ENCODE measurements at places on chromosomes 2 and 18.

DNA sequence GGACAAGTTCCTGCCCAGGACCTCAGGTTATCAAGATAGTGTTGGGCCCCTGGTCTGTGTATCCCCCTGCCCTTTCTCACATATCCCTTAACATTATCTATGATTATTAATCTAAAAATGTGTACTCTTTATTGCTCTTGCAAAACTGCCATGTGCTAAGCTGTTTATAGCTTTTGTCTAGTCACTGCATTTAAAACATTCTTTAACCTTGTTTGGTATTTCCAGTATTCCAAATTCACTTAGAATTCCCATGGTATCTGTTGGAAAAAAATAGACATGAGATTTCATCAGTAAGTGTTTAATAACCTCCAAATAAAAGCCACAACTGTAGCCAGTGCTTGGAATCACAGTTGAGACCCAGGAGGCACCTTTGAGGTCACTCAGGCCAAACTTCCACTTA is 16.2 kb upstream of the GLS start:
- no peak for DNase-seq

DNA sequence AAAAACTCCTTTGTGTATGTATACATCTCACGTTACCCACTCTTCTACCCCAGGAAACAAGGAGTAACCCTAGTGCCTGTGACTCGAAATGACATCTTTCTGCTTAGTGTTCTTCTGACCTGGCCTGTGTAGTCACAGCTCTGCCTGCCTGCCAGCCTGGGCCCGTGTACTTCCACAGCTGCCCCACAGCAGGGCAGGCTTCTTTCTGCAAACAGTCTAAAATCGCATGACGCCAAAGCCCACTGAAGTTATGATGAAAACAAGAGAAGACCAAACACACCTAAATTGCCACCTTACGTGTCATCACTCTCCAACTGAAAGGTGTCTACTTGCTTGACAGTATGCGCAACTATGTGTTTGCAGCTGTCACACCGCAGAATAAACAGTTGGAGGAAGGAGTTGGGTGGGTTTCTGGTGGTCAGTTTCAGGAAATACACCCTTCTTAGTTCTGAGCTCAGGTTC is 1.5 kb downstream of the GAREM1 start:
- no peak for DNase-seq

- no peak for DNase-seq
Observed at GRCh38 chr2:39893616-39894015, 114.6 kb upstream of the THUMPD2 start.

DNA sequence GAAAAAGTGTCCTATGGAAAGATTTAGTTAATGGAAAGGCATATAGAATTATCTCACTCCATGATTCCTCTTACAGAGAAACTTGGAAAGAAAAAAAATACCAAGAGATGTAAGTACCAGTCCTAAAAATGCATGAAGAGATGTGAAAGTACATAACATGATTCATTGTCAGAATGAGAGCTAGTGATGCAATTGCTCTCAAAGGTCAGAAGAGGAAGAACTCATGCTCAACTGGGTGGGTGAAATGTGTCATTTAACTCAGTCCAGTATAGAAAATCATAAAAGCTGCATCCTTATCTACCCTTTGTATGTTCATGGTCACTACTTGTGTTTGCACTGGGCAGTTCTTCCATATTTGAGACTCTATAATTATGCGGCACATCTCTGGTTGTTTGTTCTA is 300.0 kb upstream of the PIK3C3 start:
- DNase-seq = no peak

GRCh38 chr2:19479666-19480065 is 121.2 kb upstream of the OSR1 start:
- DNase-seq = no peak

DNA sequence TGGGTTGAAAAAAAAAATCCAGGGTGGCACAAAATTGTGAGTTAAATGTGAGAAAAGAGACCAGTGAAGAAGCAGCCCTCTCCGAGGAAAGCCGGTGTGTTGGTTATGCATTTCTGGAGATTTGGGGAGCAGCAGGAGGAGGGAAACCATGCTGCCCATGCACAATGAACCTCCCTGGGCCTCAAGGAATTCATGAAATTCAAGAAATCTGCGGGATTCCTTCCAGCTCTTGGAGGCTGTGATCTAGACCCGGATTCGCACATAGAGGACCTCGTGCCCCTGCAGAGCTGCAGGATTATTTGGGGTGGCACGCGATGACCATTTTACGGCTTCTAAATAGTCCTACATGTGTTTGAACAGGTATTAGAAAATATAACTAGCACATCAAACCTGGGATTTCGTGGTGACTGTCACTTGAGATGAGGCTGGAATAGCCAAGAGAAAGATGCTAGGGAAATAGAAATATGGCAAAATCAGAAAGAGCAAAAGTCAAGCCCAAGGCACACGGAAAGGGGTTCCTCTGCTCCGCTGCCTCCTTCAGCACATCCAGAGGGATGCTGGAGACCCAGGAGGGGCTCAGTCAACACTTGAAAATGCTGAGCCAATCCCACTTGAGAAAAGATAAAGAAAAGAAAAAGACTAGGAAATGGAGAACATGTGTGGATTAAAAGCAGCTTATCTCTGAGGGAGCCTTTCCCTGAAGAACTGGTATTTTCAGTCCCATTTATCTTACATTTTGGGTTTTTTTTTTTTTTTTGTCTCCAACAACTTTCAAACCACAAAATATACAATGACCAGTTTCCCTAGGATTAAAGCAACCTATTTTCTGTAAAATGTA is 22.0 kb downstream of the KCTD1 start:
- DNase-seq = no peak

GRCh38 chr2:201978333-201978732 is 55.3 kb upstream of the FZD7 start:
- DNase-seq = no peak

- DNase-seq = peak; percentile 62
Observed at GRCh38 chr2:46309052-46309953, 12.1 kb downstream of the EPAS1 start.

GRCh38 chr2:120285056-120285455 is 32.4 kb downstream of the RALB start:
- no peak for DNase-seq

GRCh38 chr2:27282892-27283291 is 663 bp downstream of the TRIM54 start:
- DNase-seq = no peak

GRCh38 chr18:75783566-75784281 is 356.2 kb upstream of the SMIM21 start:
- DNase-seq = no peak

DNA sequence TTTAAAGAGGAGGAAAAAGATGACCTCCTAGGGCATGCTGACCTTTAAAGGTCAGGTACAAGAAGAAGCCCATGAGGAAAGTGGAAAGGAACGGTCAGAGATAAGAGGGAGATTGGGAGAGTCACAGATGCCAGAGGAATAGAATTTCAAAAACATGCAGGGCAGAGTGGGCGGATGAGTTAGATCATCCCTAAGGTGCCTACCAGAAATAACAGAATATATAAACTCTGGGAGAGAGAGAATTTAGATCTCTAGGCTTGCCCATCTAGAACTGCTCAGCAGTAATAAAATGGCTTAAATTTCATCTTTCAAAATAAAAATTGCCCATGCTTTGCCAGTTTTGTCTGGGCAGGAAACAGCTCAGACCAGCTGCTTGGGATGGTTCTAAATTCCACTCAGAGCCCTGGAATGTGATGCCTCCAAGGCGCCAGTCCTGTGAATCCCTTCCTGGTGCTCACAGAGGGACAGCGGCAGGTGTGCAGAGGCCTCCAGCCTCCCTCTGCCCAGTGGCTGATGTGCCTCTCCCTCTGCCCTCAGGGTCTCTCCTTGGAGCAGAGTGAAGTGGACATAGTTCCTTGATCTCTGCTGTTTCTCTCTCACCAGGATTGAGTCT is 130.9 kb downstream of the ANTXR1 start:
- DNase-seq = no peak

DNA sequence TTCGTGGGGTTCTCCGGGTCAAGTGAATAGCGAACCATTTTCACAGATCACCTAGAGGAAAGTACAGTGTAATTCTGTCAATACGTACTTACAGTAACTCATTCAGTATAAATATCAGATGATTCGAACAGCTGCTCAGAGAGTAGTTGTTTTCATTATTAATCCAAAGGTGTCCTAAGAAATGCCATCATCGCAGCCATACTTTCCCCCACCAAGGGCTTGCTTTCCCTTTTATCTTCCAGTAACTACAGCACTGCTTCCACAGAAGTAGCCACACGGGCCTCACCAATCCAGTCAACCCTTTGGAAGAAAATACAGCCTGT is 4.5 kb upstream of the C18orf32 start:
- no peak for DNase-seq

DNA sequence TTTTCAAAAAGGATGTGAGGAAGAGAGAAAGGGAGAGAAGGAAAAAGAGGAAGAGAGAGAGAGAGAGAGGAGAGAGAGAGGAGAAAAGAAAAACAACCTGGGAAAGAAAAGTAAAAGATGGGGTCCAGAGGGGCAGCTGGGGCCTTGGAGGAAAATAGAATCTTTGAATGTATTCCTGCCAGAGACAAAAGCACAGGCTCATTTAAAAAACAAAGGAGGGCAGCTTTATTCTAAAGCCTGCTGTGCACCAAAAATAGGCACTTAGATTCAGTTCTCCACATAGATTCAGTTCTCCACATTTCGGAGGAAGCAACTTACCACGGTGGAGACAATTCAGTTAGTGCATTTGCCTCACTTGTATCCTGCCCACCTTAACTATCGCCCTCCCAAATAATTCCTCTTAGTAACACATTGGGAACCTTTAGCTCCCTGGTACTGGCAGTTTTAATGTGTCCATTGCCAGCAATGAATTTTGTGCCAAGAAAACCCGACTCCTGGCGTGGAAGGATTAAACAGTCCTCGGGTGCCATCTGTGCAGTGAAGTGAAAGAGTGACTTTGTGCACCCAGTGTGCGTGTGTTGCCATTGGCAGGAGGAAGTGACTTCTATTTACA is 71.3 kb downstream of the DPP4 start:
- no peak for DNase-seq

GRCh38 chr2:48617618-48618017 is at the start of gene GTF2A1L:
Gene GTF2A1L (plus strand): TSS chr2:48617856. CDS start chr2:48617875, 19 bp downstream.
- no peak for DNase-seq

DNA sequence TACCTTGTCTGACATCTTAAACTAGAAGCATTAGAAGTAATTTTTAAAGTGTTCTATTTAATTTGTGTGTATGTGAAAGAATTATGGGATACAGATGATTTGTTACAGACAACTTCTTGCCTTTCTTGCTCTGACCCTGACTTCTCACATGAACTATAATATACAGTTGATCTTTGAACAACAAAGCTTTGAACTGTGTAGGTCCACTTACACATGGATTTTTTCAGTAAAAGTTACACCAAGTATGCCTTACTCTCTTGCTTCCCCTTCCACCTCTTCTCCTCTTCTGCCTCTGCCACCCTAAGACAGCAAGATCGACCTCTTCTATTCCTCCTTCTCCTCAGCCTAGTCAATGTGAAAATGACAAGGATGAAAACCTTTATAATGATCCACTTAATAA is 42.2 kb downstream of the SLC40A1 start:
- DNase-seq = no peak

- DNase-seq = no peak
Observed at GRCh38 chr2:204650611-204651010, 105.3 kb downstream of the PARD3B start.

- no peak for DNase-seq
Observed at GRCh38 chr2:207953354-207953753, 72.0 kb downstream of the PLEKHM3 start.

- no peak for DNase-seq
Observed at GRCh38 chr2:59993726-59994125, 559.7 kb downstream of the BCL11A start.

- no peak for DNase-seq
Observed at GRCh38 chr18:59148192-59148591, 8.5 kb downstream of the SEC11C start.

DNA sequence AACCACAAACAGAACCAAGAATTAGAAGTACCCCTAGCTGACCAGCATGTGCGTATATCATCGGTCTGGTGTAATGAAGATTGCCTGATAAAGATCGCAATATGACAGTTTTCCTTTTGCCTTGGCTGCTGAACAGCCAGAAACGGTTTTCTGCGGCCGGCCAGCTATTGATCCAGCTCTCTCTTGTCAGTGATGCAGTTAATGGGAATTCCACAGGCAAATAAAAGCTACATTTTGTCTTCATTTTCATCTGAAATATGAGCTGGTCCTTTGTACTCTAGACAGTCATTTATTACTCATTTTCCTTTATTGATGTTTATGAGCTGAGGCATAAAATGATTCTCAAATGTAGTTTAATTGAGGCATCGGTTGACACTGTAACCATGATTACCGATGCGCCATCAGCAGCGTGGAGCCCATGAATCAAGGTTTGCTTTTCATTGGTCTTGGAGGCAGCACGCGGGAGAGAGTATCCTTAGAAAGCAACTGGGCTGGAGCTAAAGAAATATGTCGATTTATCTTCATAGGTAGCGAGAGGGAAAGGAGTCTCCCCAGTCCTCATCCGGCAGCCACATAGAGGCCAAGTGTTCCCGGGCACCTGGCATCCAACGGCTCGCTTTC is 535.2 kb downstream of the GALR1 start:
- no peak for DNase-seq

GRCh38 chr2:148674063-148675020 is 29.8 kb downstream of the EPC2 start:
- no peak for DNase-seq

- no peak for DNase-seq
Observed at GRCh38 chr2:237359894-237360780, 53.8 kb downstream of the COL6A3 start.

DNA sequence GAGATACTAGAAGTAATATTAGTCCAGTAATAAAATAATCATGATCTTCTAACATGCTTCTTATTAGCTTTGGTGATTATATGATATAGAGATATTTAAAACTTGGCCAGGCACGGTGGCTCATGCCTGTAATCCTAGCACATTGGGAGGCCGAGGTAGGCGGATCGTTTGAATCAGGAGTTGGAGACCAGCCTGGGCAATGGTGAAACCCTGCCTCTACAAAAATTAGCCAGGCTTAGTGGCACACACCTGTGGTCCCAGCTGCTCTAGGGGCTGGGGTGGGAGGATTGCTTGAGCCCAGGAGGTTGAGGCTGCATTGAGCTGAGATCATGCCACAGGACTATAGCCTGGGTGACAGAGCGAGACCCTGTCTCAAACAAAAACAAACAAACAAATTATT is 87.0 kb downstream of the WDR7 start:
- no peak for DNase-seq

DNA sequence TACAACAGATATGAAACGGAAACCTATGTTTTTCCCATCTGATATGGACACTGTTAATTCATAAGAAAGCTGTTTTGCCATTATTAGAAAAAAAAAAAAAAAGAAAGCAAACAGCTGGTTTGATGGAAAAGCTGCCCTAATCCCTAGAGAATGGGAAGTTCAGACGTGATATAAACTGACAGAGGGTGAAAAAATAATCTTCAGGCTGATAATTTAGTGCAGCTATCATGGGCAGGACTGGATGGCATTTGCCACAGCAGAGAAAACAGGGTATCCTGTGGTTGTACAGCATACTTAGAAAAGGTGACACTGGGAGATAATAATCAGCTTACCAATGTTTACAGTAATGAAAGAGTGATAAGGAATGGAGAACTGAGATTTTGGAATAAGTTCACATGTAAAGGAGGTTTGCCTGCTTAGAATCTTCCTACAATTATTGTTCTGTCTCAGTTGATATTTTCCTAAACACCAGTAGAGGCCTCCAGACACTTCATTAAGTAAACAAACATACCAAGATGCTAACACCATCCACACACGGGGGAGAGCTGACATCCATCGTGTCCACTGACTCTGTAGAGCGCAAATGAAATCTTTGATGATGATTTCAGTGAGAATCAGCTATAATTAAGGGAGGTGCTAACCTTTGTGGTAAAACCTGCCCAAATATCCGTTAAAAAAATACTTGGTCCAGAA is 211.6 kb upstream of the MMADHC start:
- DNase-seq = no peak
